ENCODE measurements at places on chromosomes 4 and X. TPM values are rescaled to one million over a fixed set of nuclear protein-coding genes. Genes with fewer than 3 reads are reported as not detected.

NPY2R gene
- total RNA-seq = not detected

SCML2 gene
- 1.5 TPM for total RNA-seq

TDO2 gene
- 0.11 TPM for total RNA-seq

DDX60 gene
- 26.1 TPM for total RNA-seq

PPP1R3F gene
- 7.5 TPM for total RNA-seq
